ENCODE measurements at places on chromosomes 1 and 21. TPM values are rescaled to one million over a fixed set of nuclear protein-coding genes. Genes with fewer than 3 reads are reported as not detected.

The ICOSLG gene
- 0.22 TPM for total RNA-seq

GRCh38 chr1:55997536-55997935, 581.8 kb downstream of the PLPP3 start:
- H3K4me1 ChIP-seq, result no peaks in the 10 kb centered on the region
- no peaks in the 10 kb centered on the region for H3K36me3 ChIP-seq
- DNase-seq, result no peak

DNA sequence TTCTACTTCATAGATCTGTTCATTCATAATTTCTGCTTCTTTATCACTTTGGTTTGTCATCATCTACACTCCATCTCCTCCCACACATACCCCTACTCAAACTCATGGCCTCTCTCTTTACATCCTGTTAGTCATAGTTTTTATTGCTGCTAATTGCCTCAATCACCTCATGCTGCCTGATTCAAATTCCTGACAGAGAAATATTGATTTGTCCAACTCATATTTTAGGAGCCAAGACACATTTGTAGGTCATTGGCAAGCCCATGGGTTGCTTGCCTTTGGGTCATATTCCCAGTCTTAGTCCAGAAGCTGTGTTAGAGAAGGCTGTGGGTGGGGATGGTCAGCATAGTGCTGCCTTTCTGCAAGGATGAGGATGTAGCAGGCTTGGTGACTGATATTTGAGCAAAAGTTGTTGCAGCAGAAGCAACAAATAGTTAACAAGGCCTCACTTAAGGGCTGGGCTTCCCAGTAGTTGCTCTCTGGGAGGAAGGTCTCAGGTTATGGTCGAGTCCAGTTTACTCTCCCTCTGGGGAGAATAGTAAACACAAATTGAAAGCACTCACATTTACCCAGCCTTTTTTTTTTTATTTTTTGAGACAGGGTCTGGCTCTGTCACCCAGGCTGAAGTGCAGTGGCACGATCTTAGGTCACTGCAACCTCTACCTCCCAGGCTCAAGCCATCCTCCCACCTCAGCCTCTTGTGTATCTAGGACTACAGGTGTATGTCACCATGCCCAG, 22.4 kb upstream of the EPS15 start:
- H3K4me3 ChIP-seq, result no peak overlapping the region
- H3K27me3 ChIP-seq, result no peaks in the 10 kb centered on the region
- H3K27ac ChIP-seq, result no peak overlapping the region
- no peaks in the 10 kb centered on the region for H3K4me1 ChIP-seq
- H3K36me3 ChIP-seq, result no peaks in the 10 kb centered on the region

- no peaks in the 10 kb centered on the region for H3K36me3 ChIP-seq
- H3K27me3 ChIP-seq, result no peaks in the 10 kb centered on the region
- peak; percentile 59 for DNase-seq
- no peak overlapping the region for H3K27ac ChIP-seq
- H3K4me3 ChIP-seq, result no peak overlapping the region
- no peaks in the 10 kb centered on the region for H3K4me1 ChIP-seq
Measured at GRCh38 chr1:65235867-65236805, 73.2 kb upstream of the DNAJC6 start.

- H3K4me1 ChIP-seq, result no peaks in the 10 kb centered on the region
- no peaks in the 10 kb centered on the region for H3K27me3 ChIP-seq
- DNase-seq, result no peak
- no peak overlapping the region for H3K4me3 ChIP-seq
- H3K36me3 ChIP-seq, result peaks cover 8% of the 10 kb centered on the region
Measured at GRCh38 chr21:33419538-33420123, 16.4 kb downstream of the IFNGR2 start.

GRCh38 chr1:109895720-109896504, 14.7 kb upstream of the CSF1 start:
- no peaks in the 10 kb centered on the region for H3K27me3 ChIP-seq
- no peak for DNase-seq
- no peaks in the 10 kb centered on the region for H3K36me3 ChIP-seq
- peaks cover 10% of the 10 kb centered on the region for H3K4me1 ChIP-seq
- no peak overlapping the region for H3K27ac ChIP-seq

DNA sequence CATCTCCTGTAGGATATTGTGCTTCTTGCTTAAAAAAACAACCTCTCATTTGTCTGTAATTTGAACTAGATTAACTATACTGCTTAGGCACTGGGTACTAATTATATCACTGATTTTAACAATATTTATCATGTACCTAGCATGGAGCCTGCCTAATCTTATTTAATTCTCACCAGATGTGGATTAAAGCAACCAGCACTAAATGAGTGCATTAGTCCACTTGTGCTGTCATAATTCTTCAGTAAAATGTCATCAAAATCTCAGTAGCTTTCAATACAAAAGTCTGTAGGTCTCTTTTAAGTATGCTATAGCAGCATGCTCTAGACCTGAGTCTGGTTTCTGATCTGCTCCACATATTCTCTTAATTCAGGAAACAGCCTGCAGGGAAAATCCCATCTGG, 368.1 kb downstream of the NCAM2 start:
- peaks cover 27% of the 10 kb centered on the region for H3K4me1 ChIP-seq
- no peak overlapping the region for H3K4me3 ChIP-seq
